Hematopoietic multipotent progenitor cell treated with erythropoietin and hydrocortisone succinate and interleukin-3 and kit ligand, for 17 days (in vitro differentiated cells): ENCODE measurements at places on chromosomes 7 and 10.

GRCh38 chr10:6136215-6137201 lies 47.7 kb downstream of the RBM17 start:
- DNase-seq, result no peak

GRCh38 chr7:122188785-122189184 lies 44.7 kb upstream of the AASS start:
- DNase-seq, result no peak

DNA sequence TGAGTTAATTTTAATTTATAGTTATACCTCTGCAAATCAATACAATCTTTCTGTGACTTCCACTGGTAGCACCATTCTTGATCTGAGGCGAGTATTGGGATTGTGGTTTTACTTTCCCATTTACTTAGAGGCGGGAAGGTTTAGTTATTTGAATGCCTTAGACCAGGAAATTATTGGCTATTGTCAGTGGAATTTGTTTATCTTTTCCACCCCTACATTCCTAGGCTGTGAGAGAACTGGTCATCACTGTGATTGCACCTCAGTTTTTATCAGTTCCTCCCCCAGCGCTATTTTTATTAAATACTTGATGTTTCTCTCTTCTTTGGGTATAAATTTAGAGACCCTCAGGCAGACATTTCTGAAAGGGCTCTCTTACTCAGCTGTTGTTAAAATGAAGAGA lies 29.9 kb downstream of the CDK14 start:
- DNase-seq, result no peak

GRCh38 chr10:123557366-123558108 lies 108.6 kb upstream of the GPR26 start:
- DNase-seq, result no peak
